Fibroblast of skin of back (primary cell): ENCODE measurements at places on chromosomes 7 and 10.
A peak's percentile ranks its signal among the peaks of the same experiment; 100 is the strongest.

DNA sequence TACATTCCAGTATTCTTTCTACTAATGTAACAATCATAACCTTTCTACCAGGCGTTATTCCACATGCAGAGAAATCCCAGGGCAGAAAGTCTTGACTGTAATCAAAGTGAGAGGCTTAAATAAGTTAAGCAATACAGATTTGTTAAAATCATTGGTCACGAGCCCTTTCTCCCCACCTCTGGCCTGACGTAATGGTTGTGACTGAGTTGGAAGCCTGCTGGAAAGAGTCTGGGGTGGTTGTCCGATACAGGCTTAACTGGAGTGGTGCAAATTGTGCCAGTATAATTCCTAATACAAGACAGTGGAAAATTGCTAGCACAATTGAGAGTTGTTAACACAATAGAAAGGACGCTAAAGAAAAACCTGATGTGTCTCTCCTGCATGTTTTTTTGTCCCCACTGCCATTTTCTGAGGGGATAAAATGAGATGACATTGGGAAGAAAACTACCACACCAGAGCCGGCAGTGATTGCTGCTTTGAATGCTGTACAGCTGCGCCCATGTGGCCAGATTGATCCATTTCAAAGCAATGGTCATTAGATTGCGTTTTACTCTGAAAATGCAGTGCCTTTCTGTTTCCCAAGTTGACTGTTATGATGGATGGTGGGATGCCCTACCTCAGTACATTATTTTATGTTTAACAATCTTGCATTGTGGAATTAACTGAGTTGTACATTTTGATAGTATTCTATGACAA lies 190.8 kb downstream of the POU6F2 start:
- no peak for DNase-seq

DNA sequence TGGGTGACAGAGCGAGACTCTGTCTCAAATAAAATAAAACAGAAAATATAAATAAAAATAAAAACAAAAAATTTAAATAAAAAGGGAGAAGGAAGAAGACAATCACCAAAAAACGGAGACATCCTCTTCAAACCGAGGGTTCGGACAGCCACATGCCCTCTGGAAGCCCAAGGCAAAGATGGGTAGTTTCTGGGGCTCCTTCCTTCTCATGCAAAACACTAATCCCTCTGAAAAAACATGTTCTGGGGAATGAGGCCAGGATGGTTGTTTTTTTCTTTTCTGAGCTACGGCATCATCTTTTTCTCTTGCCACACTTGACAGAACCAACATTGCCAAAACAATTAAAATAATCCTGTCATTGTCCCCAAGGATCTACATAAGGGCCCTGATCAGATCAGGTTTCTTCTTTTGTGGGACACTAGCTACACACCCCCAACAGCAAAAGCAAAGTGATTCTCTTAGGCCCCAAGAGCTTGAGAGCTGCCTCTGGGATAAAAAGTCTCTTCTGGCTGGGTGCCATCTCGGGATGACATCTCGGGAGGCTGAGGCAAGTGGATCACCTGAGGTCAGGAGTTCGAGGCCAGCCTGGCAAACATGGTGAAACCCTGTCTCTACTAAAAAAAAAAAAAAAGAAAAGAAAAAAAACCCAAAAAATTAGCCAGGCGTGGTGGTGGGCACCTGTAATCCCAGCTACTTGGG lies 14.2 kb upstream of the POR start:
- DNase-seq: no peak

DNA sequence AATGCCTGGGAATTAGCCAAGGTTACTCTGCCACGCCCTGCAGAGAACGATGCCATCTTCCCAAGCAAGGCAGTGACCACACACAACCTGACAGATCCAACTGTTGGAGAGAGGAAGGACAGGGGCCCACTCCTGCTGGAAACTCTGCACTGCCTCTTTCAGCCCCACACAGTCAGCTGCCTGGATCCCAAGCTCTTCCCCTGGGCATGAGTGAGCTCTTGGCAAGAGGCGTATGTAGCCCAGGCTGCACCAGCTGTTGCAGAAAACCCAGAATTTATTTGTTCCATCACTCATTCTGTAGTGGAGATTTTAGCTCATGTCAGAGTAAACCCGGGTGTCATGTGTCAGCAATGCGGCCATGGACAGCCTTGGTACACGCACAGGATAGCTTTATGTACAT lies 135.1 kb upstream of the TRIM24 start:
- DNase-seq: no peak

DNA sequence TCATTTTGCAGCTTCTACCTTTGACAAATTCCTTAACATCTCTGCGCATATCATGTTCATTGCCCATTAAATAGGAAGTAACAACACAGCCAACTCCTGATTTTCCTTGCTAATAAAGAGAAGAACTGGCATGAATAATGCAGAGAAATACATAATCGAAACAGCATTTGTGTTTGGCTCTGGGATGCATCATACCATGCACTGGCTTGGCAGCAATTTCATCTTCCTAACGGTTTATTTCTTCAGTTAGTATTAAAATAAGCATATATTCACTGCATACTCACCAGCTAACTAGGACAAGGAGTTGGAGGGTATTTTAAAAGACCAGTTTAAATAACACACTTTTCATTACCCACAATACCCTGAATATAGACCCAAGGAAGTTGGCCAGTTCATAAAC lies 132.5 kb downstream of the ITGA8 start:
- DNase-seq: no peak

- DNase-seq: no peak
Measured at GRCh38 chr7:45196374-45196773, 38.8 kb downstream of the RAMP3 start.

GRCh38 chr7:29424295-29424983 lies 139.2 kb upstream of the PRR15 start:
- no peak for DNase-seq

- DNase-seq: peak; percentile 100
Measured at GRCh38 chr7:46145412-46145811, 224.3 kb upstream of the IGFBP3 start.

- DNase-seq: no peak
Measured at GRCh38 chr10:3720228-3721019, 64.6 kb downstream of the KLF6 start.

DNA sequence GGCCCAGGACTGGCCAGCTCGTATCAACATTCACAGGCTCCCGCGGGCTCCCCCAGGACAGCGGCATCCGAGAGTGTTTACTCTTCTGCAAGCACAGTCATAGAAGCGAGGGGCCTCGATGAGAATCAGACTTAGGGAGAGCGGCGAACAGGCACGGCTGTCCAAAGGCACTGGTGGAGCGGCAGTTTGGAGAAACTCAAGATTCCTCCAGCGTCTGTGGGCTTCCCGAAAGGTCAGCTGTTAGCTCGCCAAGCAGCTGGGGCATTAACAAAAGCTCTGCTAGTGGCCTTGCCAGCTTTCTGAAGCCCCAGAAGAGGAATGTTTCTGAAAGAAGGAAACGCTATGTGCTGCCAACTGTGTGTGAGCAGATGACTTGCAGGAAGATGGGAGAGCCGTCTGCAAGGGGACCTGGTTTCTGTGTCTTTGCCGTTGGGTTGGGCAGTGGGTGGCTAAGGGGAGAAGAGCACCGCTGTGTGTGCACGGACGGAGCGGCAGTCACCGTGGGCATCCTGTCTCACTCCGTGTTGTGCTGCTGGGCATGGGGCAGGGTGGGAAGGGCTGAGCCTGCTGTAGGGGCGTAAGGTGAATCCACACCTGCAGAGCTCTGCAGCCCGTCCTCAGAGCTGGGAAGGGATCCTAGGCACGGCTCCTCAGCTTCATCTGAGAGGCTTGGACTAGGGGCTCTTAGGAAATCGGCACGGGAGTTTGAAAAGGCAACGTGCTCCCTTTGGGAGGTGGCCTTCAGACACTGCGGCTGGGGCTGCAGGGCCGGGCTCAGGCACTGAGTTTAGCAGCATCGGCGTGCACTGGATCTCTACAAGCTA lies 42.1 kb downstream of the AMZ1 start:
- DNase-seq: no peak

GRCh38 chr7:27046854-27047549 lies 48.8 kb downstream of the HOXA1 start:
- DNase-seq: peak; percentile 11

DNA sequence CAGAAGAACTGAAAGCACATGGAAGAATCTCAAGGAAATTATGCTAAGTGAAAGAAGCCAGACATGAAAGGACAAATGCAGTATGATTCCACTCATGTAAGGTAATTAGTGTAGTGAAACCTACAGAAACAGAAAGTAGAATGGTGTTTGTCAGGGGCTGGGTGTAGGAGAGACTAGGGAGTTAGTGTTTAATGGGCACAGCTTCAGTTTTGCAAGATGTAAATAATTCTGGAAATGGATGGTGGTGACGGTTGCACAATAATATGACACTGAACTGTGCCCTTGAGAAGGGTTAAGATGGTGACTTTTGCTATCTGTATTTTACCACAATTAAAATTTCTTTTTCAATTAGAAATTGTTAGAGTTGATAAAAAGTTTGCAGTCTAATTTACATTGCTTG lies 157.3 kb upstream of the ADCY1 start:
- DNase-seq: no peak

GRCh38 chr7:151509670-151510333 lies 9.9 kb downstream of the RHEB start:
- DNase-seq: no peak

DNA sequence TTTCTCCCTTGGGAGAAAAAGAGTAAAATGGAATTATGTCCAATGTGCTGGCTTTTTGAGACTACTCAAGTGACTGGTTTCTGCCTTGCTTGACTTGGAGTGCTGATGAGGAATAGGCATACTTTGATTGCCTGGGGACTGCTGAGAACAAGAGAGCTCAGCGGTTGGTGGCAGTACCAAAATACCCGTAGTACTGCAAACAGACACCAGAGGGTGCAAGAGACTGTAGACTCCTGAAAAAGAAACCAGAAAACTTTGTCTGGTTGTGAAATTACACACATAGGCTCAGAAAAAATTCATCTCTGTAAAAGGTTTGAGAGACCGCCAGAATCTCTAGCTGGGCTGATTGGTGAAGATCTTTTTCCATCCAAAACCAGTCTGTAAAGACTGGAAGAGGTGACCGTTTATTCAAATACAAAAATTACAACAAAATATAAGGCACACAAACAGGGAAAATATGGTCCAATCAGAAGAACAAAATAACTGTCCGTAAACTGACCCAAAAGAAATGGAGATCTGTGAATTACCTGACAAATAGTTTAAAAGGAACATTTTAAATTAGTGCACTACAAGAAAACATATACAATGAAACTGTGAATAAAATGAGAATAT lies 18.5 kb downstream of the BICC1 start:
- DNase-seq: peak; percentile 71

GRCh38 chr7:149598721-149599308 lies 101.2 kb upstream of the ZNF746 start:
- DNase-seq: peak; percentile 12

DNA sequence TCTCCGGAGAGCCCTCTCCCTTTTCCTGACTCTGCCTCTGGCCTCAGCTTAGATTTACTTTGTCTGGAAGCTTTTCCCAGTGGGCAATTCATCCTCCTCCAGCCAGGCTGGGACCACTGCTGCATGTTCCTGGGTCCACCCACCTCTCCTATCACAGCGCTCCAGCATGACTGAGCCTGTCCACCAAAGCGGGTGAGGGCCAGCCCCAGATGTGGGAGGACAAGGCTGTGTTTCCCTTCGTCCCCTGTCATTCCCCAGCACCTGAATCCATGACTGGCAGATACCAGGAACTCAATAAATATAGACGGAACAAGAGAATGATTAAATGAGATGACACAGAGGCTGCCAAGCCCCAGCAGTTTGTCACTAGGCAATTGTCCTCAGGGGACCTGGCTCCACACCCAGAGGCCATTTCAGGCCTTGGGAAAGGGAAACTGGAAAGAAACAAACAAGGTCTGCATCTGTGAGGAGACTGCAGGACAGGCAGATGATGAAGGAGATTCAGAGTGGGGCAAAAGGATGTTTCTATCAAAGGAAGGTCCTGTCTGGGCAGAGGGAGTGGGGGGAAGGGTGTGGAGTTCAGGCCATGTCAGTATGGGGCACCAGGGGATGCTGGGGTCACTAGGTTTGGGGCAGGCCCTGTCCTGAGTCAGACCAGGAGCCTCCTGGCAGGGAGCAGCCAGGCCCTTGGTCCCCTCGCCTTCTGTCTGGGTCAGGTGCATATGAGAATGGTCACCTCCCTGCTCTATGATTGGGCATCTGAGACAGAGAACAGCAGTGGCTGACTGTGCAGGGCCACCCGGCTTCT lies 576.4 kb downstream of the GRID1 start:
- no peak for DNase-seq
